NK-92 treated with Interleukin-12 subunit alpha and Interleukin-12 subunit beta, amount 100 ng/mL, for 24 hours (cell line): ENCODE measurements at places on chromosomes 4 and X.

GRCh38 chrX:151695583-151696340 is 504 bp downstream of the PRRG3 start:
- DNase-seq = no peak

GRCh38 chrX:48560056-48560455 is 14.2 kb upstream of the RBM3 start:
- DNase-seq = no peak

DNA sequence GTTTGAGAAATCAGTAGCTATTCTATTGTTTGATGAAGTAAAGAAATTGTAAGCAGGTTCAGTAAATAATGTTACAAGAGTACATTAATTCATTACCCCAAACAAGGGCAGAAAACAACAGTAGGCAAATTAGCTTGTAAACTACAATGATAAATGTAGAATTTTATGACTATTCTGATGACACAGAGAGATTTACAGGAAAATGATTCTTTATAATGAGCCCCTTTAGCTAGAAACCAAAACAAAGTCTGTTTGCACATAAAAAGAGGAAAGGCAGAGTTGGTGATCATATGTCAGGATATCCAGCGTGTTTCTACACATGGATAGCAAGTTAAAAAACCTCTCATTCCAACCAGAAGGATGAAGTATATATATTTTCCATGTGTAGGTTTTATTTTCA is 204.8 kb downstream of the CFAP299 start:
- no peak for DNase-seq

DNA sequence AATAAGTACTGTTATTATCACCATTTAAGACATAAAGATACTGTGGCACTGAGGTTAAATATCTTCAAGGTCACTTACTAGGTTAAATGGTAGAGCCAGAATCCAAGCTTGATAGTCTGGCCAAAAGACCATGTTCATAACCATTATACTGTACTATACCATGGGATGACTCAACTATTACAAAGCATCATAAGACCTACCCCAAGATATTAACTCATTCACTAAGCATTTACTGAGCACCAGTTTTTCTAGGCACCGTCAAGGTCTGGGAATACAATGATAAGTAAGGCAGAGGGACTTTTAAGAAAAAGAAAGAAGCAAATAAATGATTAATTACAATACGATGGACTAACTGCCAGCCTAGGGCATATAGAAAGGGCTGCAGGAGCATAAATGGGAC is 95.5 kb upstream of the KCTD8 start:
- DNase-seq = no peak

- DNase-seq = no peak
These were observed 166.2 kb downstream of the ATP10D start for GRCh38 chr4:47651231-47651630.

DNA sequence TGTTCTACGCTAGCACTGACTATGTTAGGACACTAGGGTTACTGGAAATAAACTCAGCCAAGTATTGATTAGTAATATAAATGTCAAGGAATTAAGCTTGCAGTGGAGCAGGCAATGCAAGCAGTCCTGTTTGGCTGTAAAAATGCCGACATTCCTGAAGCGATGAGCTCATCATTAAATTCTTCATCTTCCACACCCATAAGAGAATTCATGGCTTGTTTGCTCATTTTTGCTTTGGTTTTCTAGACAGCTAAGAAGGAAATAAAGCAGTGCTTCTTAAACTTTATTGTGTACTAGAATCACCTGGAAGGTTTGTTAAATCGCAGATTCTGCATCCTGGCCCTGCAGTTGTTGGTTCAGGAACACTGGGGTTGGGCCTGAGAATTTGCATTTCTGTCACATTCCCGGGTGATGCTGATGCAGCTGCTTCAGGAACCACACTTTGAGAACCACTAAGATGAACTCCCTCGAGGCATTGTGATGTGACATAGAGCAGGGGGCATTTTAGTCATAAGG is 17.8 kb downstream of the ANXA3 start:
- no peak for DNase-seq
